ENCODE measurements at places on chromosomes 7 and 10. TPM values are rescaled to one million over a fixed set of nuclear protein-coding genes. Genes with fewer than 3 reads are reported as not detected.

Gene PILRA
- 5.8 TPM for total RNA-seq

Gene EN2
- total RNA-seq, result 1.0 TPM

Gene MUC3A
- total RNA-seq, result 17.6 TPM

Gene GOLGA7B
- total RNA-seq, result 4.0 TPM

Gene BLVRA
- 69.9 TPM for total RNA-seq

Data from A549 treated with RU486 at 1 μM for 4 hours (cell line).